ENCODE measurements at places on chromosomes 5 and 9.

DNA sequence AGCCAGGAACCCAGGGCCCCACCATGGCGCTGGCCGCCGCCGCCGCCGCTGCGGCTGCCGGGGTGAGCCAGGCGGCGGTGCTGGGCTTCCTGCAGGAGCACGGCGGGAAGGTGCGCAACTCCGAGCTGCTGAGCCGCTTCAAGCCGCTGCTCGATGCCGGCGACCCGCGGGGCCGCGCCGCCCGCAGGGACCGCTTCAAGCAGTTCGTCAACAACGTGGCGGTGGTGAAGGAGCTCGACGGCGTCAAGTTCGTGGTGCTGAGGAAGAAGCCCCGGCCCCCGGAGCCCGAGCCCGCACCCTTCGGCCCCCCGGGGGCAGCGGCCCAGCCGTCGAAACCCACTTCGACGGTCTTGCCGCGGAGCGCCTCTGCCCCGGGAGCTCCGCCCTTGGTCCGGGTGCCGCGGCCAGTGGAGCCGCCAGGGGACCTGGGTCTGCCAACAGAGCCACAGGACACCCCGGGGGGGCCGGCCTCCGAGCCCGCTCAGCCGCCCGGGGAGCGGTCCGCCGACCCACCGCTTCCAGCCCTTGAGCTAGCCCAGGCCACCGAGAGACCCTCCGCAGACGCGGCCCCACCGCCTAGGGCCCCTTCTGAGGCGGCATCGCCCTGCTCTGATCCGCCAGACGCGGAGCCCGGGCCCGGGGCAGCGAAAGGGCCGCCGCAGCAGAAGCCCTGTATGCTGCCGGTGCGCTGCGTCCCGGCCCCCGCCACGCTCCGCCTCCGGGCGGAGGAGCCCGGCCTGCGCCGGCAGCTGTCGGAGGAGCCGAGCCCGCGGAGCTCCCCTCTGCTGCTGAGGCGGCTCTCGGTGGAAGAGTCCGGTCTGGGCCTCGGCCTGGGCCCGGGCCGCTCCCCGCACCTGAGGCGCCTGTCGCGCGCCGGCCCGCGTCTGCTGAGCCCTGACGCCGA lies 749 bp downstream of the SOWAHA start:
- DNase-seq: no peak

- no peak for DNase-seq
These were observed 82.8 kb downstream of the DCP2 start for GRCh38 chr5:113059232-113060040.

DNA sequence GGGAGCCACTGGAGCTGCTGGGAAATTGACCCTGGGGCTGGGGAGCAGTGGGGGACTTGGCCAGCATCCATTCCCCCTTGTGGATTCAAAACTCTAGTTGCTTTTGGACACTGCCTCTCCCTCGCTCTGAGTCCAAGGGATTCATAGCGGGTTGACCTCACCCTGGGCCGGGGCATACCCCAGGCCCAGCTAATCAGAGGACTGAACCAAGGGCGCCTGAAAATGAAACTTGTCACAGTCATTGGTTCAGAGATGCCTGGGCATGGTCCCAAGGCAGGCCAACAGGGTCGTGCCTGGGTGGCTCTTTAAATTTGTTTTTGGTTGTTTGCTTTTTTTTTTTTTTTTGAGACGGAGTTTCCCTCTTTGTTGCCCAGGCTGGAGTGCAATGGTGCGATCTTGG lies 22.6 kb downstream of the STK10 start:
- no peak for DNase-seq

GRCh38 chr5:72959257-72959656 lies 3.4 kb downstream of the FCHO2 start:
- no peak for DNase-seq

- DNase-seq: no peak
These were observed 65.8 kb downstream of the NDUFAF2 start for GRCh38 chr5:61010467-61011454.
